Caki2 (cell line): ENCODE measurements at places on chromosomes 5 and 9. TPM values are rescaled to one million over a fixed set of nuclear protein-coding genes. Genes with fewer than 3 reads are reported as not detected.
A peak's percentile ranks its signal among the peaks of the same experiment; 100 is the strongest.

GRCh38 chr5:134938030-134938429, 29.7 kb upstream of the CATSPER3 start:
- DNase-seq, result no peak

- DNase-seq, result no peak
Measured at GRCh38 chr9:97638666-97639065, 5.0 kb downstream of the NCBP1 start.

DNA sequence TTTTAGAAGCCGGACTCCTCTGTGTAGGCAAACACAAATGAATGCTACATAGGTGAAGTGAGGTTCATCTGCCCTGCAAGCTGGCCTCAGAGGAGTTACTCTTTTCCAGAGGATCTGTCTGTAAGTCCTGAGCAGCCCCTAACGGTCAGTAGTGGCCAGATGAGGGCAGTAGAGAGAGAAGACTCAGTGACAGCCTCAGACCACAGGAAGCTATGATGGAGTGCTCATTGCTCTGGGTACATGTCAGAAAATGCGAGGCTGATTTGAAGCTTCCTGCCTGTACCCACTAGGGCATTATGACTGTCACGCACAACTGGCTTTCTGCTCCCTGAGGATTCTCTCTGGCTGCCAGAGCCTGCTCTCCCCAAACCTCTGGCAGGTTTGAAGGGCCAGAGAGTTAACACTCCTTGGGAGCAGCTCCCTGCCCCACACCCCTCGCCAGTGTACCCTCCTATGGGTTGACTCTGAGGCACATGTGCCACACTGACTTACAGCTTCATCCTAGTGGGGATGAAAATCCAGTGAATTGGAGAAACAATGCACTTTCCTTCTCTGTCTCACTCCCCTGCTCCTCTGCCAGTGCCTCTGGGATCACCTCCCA, 141.5 kb downstream of the GABRG2 start:
- DNase-seq, result peak; percentile 65

- no peak for DNase-seq
Measured at GRCh38 chr9:86624630-86625029, 270.4 kb upstream of the TUT7 start.

DNA sequence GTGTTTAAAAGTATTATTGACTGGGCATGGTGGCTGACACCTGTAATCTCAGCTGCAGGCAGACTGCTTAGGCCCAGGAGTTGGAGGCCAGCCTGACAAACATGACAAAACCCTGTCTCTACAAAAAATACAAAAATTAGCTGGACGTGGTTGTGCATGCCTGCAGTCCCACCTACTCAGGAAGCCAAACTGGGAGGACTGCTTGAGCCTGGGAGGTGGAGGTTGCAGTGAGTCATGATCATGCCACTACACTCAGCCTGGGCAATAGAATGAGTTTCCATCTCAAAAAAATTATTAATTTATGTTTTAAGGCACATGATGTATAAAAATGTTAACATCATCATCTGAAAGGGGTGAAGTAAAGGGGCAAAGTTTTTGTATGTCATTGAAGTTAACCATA, 49.7 kb upstream of the FNIP1 start:
- no peak for DNase-seq

Gene NOP16
- 17.9 and 27.4 TPM in 2 replicates for total RNA-seq

DNA sequence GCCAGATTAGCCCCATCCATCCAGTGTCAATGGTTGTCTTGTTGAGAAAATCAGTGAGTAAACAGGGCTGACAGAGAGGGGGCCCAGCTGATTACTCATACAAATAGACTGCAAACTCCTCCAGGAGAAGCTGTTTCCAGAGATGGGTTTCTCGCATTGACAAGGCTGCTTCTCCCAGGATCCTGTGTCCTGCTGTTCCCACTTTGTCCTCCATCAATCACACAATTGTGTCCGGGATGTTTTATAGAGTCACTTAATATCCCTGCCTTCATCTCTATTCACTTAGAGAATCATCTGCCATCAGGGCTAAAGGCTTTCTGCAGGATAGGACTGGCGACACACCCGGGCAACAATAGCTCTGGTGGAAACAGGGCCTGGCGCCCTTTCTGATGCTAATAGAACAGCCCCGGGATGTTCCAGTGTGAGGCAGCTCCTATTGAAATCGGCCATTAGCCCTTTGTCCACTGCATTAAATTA, 71.7 kb upstream of the TBCA start:
- no peak for DNase-seq

Gene SLCO6A1
- not detected in 2 replicates for total RNA-seq

DNA sequence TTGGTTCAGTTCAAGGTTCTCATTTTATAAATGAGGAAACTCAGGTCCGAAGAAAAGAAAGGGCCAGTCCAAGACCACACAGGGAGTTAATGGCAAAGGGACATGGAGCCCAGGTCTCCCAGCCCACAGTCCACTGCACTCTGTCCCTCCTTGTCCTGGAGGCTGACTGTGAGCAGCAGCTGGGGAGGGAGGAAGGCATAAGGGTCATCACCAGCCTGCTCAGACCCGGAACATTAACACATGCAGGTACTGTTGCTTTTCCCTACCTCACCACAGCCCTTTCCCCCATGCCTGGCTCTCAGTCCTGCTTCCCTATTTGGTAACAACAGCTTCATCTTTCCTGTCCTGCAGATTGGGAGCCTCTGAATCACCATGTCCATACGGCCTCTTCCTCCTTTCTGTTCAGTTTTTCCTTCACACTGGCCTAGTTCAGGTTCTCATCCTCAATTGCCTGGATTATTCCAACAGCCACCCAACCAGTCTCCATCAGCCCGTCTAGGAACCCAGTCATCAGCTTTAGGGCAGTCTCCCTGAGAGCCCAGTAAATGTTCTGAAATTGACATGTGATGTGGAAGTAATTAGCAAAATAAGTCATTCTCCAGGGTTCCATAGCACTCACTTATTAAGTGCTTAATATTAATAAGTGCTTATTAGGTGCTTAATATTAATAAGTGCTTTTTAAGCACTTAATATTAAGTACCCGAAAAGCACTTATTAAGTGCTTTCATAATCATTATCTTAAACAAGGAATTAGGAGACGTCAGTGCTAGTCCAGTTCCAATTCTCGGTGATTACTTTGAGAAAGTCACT, 4.3 kb downstream of the GPX3 start:
- no peak for DNase-seq

DNA sequence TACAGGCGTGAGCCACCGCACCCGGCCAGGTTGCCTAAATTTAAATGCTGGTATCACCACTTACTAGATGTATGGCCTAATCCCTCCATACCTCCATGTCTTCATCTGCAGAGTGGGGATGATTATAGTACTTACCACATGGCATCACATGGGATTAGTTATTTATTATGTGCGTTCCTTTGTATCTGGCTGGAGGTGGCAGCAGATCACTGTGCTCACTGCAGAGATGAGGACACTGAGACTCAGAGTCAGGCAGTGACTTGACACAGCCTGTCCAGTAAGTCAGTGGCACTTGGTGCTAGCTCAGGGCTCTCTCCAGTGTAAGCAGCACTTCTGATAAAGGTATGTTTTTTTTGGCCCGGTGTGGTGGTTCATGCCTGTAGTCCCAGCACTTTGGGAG, 38.4 kb upstream of the HAND1 start:
- peak; percentile 16 for DNase-seq

DNA sequence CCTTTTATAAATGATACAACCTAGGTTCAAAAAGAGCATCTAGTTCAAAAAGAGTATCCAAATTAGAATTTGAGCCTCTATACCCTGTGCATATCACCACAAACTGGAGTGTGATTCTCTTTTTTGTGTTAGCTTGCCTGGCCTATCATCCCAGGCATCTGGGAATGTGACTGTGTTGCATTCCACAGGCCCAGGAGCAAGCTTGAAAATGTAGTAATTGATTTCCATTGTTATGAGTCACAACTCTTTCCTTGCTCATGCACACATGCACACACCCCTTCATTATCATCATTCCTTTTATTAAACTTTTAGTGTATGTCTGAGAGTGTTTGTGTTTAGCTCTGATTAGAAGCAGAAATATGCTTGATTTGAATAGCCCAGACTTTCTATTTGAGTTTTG, 75.2 kb downstream of the FCHO2 start:
- DNase-seq, result peak; percentile 42

DNA sequence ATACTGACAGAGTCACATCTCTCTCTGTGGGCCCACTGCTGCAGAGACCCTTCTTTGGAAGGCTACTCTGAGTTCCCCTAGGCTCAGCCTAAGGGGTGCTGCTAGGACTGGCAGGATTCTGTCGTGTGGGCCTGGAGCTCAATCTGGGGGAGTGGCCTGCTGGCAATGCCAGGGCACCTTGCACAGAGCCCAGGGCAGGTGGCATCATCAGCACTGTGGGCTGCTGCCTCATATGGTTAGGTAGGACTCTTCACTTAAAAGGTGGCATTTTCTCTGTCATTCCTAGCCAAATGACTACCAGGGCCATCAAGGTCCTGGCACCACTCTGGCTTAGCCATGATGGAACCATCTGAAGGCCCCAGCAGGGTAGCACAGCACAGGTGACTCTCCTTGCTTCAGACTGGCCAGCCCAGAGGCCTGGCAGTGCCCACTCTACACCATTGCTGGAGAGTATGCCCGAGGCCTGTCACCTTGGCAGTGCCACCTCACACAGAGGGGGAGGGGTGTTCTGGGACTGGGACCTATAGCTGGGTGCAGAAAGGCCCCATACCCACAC, 21.9 kb downstream of the PITX1 start:
- DNase-seq, result no peak

GRCh38 chr5:142186857-142187594, 78.4 kb downstream of the NDFIP1 start:
- DNase-seq, result no peak

DNA sequence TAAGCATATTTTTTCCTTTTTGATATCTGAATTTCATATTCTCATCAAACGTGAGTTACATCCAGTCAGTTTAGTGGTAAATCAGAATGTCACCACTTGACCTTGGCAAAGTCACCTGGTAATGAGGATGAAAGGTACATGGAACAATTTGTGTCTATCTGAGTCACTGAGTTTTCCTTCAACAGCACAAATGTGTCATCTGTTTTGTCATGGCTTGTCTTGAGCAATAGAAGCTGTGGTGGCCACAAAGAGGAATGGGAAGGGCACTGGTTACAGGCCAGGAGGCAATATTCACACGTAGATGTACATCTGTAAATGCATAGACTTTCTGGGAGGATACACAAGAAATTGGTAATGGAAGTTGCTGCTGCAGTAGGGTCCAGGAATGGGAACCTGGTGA, 8.4 kb upstream of the ZNF474 start:
- no peak for DNase-seq

DNA sequence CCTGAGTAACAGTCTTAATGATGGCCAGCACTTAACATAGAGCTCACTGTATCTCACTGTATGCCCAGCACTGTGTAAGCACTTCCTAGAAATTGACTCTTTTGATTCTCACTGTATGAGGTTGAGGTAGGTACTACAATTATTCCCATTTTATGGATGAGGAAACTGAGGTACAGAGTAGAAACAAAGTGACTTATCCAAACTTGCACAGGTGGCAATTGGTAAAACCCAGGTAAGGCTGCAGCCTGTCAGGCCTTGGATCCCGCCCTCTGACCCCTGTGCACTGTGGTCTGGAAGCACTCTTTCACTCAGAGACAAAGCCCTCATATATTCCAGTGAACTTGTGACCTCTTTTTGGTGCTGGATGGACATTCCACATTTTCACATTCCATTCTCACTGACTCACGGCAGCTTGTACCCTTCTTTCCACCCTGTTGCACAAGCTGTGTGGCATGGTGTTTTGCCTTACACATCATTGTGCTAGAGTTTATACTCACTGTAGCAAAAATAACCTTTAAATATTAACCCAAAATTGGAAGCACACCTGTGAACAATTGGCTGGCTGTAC, 21.7 kb downstream of the ANKRD55 start:
- DNase-seq, result peak; percentile 92

DNA sequence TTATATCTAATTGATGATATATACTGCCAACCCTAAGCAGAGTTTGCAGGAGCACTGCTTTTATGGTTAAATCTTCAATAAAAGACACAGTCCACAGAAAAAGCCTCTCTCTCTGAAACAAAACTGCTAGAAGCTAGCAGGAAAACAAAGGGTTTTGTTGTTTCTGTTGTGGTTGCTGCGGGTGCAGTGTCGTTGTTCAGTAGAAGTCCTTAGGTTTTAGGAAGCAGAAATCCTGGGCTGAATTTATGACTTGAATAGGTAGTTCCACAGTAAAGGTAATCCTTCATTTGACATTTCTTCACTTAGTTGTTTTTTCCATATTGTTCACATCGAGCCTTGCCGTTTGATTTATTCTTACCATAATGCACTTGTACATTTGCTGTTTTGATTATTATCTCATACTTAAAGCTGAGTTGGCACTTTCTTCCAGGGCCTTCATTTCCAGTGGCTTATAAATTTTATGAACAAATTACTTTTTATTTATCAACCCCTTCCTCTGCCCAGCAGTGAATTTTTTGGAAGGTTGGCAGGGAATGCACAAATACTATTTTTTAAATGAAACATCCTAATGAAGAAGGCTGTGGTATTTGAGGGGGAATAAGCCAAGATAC, 209.6 kb upstream of the SLC30A5 start:
- no peak for DNase-seq

Gene DRD1
- not detected in 2 replicates for total RNA-seq

Gene ZFP2
- total RNA-seq, result 5.5 TPM in 1 of 2 replicates, not detected in the other

- DNase-seq, result no peak
Measured at GRCh38 chr9:3398232-3398648, 127.6 kb downstream of the RFX3 start.

Gene DNAH5
- 1.8 and 4.6 TPM in 2 replicates for total RNA-seq

GRCh38 chr5:174563899-174564298, 160.5 kb upstream of the MSX2 start:
- no peak for DNase-seq

GRCh38 chr9:121234832-121235161, 33.1 kb upstream of the RAB14 start:
- no peak for DNase-seq

- DNase-seq, result no peak
Measured at GRCh38 chr9:103900466-103900865, 193.6 kb upstream of the SMC2 start.

DNA sequence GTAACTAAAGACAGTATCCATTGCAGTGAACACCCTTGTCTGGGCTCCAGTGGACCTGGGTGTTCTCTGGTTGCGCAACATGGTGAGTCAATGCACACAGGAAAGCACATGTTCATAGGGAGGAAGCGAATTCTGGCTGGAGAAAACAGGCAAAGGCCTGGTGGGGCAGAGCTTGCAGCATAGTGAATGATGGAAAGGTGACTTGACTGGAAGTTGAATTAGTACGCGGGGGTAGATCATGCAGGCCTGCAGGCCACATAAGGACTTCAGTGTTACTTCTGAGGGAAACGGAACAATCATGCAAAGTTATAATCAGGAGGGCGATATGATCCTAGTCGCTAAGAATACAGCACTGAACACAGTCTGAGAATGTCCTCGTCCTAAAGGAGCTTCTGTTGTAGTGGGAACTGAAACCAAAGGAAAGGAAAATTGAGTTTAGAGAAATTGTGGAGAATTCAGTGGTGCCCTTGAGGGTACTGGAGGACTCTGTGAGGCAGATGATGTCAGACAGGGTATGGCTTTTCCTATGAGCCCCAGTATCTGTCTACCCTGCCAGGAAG, 71.9 kb upstream of the RANBP3L start:
- DNase-seq, result no peak

GRCh38 chr5:91288118-91288916, 94.8 kb downstream of the ARRDC3 start:
- no peak for DNase-seq

- no peak for DNase-seq
Measured at GRCh38 chr9:89342213-89342612, 23.9 kb downstream of the SECISBP2 start.
